ENCODE measurements at places on chromosomes 1 and 21. TPM values are rescaled to one million over a fixed set of nuclear protein-coding genes. Genes with fewer than 3 reads are reported as not detected.

DNA sequence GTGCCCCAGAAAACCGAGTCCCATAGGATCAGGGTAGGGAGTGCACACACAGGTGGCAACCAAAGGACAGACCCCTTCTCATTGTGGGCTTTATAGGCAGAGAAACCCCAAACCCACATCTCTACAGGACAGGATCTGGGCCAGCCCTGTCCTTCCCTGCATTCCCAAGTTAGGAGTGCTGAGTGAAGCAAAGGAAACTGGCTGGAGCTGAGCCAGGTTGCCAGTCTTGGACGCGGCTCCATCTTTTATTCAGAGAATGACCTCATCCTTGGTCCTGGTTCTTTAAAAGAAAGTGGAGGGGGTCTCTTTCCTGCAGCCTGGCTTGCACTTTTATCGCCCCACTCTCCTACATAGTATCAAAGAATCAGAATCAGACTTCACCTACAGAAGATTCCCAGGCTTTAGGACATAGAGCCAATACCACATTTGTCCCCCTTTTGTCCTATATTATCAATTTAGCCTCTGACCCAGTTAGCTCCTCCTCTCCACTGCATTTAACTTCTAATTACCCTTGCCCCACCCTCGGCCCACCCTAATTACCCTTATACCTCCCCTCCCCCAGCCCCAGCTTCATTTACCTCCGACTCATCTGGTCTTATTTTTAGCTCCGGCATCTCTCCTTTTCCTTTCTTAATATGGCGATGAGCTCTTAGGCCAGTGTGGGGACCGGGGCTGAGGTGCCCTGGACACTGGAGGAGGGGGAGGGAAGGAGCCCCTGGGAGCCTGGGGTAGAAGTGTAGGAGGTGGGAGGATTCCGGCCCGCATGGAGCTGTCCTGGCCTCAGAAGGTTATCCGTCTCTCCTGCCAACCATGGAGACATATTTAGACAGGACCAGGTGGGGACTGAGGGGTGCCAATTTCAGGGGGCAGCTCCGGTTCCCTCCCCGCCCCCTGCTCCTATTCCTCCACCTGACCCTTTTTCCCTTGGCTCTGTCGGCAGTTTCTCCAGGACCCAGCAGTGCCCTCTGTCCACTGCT lies at the start of gene CASQ1:
Gene CASQ1 (plus strand): TSS at position 927 of the 977 bp plus-strand sequence. CDS start 177 bp downstream, outside the sequence.
- no peak for DNase-seq

DNA sequence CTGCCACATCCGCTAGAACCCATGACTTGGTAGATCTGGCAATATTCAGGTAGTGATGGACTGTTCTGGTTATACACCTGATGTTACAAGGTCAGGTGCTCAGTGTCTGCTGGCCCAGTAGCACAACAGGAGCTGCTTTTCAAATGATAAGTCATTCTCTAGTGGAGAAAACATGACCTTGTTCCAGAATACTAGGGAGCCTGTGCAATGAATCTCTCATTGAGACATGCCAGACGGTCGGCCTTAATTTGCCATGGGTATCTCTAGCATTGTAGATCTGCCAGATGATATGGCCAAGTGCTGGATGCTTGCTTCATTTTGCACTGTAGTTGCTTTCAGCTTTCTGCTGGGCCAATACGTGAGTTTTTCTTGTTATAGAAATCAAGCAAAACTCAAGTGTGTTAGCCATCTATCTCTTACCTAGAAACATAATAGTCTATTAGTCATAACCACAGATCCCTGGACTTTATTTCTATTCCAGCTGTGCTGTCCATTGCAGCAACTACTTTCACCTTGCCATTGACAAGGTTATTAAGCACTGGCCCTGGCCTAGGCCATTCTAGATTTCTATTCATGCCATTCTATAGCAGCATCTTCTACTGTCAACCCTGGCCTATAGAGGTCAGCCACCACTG lies 13.9 kb upstream of the CENPF start:
- no peak for DNase-seq

Gene LRRN2
- 5.4 TPM for total RNA-seq

Gene GLMP
- 66.3 TPM for total RNA-seq

DNA sequence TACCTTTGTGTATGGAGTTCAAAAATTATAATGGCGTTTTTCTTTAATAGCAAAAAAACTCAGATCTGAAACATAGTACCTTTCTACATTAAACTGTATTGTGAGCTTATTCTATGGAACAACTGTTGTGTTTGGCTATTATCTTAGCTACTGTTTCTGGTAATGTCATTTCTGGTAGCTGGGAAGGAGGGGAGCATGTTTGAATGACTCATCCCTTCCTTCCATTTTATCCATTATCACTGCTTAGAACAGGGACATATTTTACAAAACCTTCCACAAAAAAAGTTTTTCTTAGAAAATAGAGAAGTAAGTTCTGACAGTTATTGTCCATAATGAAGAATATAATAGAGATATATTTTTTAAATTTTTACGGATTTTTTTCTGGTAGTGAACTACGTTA lies 128.3 kb downstream of the NRDC start:
- no peak for DNase-seq

DNA sequence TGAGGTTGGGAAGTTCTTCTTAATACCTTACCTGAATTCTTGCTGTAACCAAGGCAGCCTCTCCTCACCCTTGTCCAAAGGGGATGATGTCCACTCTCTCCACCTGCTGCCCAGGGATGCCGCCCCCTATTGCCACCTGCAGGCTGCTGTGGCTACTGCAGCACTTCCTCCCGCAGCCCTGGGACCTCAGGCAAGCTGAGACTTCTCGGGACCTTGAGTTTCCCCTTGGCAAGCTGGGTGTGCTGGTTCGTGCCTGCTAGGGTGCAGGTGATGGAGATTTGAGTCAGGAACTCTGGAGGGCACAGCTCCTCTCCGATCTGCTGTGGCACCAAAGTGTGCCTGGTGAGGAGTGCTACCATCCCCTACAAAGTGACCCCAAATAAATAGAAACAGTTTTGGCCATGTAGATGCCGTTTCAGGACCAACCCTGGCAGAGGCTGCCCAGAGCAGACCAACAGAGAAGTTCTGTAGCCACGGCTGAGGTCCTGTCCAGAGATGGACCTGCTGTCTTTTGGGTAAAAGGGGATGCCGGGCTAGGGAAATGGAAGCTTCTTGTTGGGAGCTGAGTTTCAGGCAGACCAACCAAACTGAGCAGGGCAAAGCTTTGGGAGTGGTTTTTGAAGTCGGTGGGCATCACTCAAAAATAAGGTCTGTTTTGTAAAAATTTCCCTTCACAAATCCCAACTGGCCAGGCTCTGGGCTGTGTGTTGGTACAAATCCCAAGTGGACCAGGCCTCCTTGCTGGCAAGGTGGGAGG lies 31.7 kb downstream of the RUNX3 start:
- no peak for DNase-seq

Gene CD1E
- total RNA-seq = not detected

DNA sequence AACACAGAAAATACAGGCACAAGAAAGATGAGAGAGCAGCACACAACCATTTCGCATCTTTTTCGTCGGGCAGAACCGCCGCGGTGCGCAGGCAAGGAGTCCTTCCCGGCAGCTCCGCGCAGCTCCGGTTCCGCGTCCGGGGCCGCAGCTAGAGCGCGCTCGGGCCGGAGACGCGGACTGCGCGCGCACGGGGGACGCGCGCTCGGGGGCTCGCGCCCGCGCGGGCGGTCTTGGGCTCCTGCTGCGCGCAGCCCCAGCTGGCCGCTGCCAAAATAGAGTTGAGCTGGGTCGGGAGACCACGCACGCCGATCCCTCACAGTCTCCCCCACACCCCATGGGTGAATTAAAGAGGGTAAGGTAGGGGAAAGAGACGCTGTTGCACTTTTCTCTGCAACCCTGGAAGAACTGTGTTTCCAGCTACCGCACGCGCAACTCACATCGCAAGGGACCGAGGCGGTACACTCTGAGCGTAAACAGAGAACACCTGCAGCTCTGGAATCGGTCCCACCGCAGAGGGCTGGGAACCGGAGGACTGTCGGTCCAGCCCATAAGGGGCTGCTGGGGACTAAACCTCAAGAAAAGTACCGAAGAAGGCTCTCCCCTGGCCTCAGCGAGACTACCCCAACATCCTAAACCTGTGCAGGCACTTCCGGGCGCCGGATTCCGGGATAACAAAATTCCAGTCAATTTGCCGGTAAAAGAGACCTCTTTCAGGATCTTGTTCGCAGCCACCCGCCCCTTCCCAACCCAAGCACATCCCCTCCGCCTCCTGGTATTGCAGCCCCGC lies 1.7 kb downstream of the NR5A2 start:
- no peak for DNase-seq

Gene DISP3
- total RNA-seq = 0.29 TPM

Gene SFPQ
- 136 TPM for total RNA-seq

DNA sequence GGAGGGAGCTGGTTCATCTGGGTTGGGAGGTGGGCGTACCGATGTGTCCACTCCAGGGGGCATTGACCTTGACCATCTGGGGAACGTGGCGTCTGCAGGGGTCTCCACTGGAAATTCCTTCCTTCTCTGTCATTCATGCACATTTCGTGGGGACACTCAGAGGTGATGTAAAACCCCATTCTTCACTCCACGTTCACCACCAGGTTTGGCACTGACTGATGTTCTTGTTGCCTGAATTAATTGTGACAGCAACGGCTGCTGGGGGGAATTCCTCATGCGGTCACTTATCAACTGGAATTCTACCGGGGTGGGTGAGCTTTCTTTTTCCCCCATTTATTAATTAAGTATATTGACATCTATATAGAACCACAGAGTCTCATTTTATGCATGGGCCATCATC lies 18.1 kb upstream of the POFUT2 start:
- DNase-seq = no peak

- DNase-seq = no peak
Observed at GRCh38 chr1:21916447-21917238, 20.5 kb downstream of the HSPG2 start.

GRCh38 chr1:175383239-175383638 lies 190.7 kb upstream of the KIAA0040 start:
- DNase-seq = no peak

GRCh38 chr1:245895455-245895959 lies 611.6 kb downstream of the SMYD3 start:
- no peak for DNase-seq

GRCh38 chr1:2388004-2388913 lies 3.1 kb downstream of the MORN1 start:
- no peak for DNase-seq

Gene TTC13
- 12.2 TPM for total RNA-seq

DNA sequence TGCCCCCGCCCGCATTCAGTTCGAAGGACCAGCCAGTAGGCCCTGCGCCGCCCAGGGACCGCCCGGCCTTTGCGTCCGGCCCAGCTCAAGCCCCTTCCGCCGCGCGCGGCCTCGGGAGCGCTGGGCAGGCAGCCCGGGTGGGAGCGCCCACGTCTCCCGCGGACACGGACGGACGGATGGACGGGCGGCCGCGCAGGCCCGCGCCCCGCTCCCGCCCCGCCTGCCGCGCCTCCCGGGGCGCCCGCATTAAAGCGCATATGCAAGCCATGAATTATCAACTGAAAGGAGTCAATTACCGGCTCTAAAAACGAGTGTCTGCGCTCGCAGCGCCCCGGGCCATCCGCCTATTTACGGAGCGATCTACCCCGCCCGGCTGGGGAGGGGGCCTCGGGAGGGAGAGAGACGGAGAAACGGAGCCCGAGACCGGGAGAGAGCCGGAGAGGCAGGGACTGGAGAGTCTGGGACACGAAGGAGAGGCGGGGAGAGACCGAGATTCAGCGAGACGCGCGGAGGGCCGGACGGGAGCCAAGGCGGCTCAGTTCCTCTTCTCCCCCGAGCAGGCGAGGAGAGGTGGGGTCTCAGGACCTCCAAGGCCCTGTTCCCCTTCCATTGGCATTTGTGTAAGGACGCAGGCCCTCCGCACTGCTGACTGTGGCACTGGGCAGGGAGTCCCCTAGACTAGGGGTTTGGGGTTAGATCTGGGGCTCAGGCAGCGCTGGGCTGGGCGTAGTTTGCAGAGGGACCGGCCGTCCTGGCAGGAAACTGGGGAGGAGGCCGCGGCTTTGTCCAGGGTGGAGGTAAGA lies 41.3 kb upstream of the DMBX1 start:
- DNase-seq = no peak

DNA sequence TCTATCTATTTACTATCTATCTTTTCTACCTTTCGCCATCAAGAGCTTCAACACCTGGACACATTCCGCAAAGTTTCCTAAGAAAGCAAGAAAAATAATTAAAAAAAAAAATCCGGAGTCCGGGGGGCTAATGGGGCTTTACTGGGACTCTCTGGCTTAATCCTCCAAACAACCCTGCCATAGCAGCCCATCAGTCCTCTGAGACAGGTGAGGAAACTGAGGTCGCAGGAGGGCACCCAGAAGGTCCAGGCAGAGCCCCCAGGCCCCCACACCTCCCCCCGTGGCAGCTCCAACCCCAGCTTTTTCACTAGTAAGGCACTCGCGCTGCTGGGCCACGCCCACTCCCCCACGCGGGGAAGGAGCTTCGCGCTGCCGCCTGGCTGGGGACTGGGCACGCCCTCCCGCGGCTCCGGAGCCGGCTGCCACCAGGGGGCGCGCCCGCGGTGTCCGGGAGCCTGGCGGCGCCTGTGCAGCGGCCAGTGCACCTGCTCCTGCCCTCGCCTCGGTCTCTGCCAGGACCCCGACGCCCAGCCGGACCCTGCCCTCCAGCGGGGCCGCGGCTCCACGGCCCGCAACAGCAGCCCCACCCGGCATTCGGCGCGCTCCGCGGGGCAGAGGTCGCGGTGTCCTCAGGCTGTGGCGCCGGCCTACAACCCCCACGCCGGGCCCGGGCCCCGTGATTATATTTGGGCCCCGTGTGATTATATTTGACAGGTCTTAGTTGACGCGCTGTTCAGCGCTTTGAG lies 54.1 kb upstream of the SAMD11 start:
- no peak for DNase-seq

DNA sequence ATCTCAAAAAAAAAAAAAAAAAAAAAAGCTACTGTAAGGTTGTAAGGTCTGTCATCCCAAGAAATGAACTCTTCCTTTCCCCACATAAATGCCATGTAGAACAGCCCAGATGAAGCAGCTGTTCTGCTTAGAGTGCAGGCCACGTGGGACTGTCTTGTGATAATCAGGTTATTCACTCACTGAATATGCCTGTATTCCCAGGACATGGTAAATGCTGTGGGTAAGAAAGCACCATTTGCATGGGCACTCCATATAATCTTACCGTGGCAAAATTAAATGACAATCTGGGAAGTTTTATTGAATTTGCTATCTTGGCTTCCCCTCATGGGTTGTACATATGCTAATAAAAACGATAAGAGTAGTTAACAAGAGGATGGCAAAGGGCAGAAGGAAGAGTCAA lies 13.8 kb downstream of the RGS5 start:
- no peak for DNase-seq

DNA sequence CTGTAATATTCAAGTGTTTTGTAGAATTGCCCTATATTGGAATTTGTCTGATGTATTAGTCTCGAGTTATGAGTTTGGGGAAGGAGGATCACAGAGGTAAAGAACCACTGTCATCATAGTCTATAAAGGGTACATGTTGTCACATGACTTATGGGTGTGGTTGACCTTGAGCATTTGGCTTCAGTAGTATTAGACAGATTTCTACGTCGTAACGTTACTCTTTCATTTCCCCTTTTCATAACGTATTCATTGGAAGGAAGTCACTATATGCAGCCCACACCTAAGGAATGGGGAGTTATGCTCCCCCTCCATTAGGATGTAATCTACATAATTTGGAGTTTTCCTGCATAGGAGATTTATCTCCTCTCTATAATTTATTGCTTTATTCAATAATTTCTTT lies 110.1 kb upstream of the VAV3 start:
- DNase-seq = no peak

Data from epithelial cell of proximal tubule (primary cell).